ENCODE measurements at places on chromosomes 13 and 19.

GRCh38 chr13:102680133-102680717 lies 14.6 kb downstream of the METTL21C start:
- no peak for DNase-seq

DNA sequence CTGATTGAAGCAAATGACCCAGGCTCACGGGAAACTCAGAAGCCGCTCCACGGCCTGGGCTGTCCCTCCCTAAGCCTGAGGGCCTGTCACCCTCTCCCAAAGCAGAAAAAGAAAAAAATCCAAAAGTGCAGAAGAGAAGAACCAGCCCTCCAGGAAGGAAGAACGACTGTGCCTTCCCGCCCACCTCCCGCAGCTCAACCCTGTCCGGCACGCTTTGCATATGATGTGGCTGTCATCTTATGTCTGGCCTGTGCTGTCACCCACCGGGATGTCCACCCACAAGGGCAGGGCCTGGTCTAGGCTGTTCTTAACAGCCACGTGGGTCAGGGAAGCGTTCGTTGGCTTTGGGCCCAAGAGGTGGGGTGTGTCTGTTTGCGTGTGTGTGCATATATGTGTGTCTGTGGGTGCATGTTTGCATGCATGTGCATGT lies 13.7 kb downstream of the ZBTB7A start:
- no peak for DNase-seq

DNA sequence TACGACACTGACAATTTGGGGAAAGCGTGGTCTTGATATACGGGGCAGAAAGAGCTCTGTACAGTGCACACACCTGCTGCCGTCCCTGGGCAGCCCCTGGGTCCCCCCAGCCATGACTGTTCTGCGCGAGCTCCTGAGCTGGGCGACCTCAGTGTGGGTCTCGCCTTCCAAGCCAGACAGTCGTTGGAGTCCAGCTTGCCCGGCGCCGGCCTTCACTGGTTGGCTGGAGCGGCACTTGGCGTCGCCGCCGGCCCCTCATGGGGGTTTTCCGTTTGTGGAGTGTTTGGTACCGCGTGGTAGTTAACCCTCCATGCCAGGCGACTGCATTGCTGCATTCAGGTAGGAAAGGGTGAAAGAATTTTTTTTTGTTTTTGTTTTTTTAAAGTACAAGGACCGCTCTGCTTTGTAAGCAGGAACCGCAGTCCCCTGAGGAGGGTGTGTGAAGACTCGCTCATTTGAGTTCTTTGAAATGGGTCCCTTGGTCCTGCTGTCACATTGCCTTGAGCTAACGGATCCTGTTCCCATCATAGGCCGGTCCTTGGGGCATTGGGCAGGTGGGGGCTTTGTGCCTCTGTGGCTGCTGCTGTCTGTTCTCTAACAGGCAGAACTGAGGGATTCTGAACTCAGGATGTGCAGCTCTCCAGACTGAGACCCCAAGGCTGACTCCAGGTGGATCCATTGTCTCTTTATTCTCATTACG lies 10.8 kb upstream of the RPS15 start:
- no peak for DNase-seq

- DNase-seq = no peak
These were observed 6.6 kb upstream of the BCL3 start for GRCh38 chr19:44741841-44742329.

GRCh38 chr13:84925443-84925842 lies 873.8 kb downstream of the SLITRK6 start:
- DNase-seq = no peak

DNA sequence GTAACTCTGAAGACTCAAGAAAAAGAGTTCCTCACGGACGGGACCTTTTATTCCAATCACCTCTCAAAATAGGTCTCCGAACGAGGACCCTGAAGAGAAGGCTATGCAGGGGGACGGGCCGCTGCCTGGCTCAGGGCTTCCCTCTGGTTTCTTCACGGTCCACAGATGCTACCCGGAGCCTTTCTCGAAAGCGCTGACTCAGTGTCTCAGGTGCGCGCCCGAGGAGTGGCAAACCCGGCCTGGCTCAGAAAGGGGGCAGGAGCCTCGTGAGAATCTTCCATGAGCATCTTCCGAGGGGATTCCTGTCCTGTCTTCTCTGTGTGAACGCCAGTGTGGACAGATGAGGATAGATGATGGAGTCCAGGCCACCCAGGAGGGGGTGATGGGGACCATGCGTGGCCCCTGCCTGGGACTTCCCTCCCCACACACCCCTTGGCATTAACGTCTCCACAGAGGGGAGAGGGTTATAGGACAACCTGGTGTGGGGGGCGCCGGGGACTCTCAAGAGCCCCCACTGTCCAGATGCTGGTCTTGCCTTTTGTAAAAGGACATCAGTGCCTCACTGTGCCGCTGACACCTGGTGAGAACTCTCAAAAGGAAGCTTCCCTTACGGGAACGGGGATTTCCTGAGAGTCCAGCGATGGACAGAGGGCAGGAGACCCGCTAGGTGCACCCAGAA lies 16.5 kb downstream of the LSM4 start:
- no peak for DNase-seq

- DNase-seq = no peak
These were observed 370.0 kb downstream of the FGF9 start for GRCh38 chr13:22040810-22041364.

- DNase-seq = no peak
These were observed 20.5 kb downstream of the SMARCA4 start for GRCh38 chr19:10981252-10981895.

DNA sequence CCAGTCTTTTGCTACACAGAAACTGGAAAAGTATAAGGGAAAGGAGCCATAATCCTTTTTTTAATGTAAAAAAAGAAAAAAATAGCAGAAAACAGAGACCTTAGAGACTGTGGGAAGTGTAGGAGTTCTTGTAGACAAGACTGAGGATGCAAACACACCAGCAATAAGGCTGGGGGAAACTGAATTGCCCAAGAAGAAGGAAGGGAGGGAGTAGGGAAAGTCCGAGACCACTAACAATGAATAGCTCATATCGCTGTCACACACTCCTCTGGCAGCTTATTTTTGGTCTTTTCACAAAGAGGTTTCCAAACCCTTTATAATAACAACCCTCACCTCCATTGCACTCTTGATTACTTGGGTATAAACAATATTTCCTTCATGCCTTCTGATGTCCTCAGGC lies 952.0 kb downstream of the SLITRK5 start:
- no peak for DNase-seq

GRCh38 chr19:48878196-48879024 lies 6.2 kb downstream of the PPP1R15A start:
- no peak for DNase-seq

DNA sequence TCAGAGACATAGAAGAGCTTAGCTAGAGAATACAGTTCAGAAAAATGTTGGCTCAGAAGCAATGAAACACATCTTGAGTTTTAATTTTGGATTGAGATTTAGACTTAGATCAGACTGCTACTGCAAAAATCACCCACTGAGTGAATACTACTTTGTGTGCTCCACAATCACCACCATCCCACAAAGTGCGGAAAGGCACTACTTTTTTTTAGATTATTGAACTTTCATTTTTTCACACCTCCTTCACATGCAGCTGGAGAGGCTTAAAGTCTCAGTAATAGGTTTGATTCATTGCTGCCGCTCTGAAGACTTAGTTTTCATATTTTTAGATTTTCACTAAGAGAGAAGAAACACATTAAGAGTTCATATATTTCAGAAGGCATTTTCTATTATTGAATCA lies 289.9 kb upstream of the PRR20A start:
- DNase-seq = no peak

DNA sequence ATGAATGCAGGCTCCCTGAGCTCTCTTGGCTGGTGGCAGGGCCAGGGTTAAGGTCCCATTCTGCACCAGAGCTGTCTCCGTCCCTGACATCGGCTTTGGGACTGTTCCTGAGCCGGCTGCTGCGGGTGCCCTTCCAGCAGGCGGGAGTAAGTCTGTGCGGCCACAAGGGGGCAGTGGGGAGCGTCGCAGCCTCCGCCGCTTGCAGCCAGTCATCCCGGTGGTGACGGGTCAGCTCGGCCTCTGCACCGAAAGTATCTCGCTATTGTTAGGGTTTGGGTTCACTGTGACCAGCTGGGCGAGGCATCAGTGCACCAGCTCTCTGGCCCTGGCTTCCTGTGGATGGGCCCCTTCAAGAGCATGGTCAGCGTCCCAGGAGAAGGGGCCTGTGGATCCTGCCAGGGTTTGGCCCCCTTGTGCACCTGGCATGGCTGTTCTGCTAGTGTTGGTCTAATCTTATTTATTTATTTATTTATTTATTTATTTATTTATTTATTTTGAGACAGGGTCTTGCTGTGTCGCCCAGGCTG lies 15.1 kb downstream of the NDUFB7 start:
- DNase-seq = peak; percentile 67

DNA sequence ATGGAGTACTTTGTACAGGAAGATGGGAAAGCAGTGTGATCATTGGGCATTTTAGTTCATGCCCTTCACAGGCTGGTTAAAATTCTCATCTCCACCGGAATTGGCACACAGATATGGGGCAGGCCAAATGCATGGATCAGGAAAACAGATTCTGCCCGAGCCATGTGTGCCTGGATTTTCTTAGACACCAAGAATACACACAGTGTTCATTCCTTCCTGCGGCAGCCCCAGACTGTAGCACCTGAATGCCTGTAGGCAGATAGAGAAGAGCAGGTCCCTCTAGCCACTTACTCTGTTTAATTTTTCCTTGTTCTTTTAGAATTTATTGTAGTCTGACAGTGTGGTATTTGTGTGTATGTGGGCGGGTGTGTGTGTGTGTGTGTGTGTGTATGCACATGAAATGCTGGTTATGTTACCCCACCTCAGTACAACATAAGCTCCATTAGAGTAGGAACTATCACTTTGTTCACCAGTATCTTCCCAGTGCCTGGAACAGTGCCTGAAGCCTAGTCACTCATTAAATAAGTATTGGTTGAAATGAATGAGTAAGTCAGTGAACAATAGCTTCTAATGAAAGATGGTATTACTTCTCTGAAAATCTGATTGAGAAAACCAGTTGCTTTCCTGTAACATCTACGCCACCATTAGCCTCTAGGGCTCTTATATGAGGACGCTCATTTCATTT lies 41.7 kb downstream of the FRY start:
- DNase-seq = no peak

DNA sequence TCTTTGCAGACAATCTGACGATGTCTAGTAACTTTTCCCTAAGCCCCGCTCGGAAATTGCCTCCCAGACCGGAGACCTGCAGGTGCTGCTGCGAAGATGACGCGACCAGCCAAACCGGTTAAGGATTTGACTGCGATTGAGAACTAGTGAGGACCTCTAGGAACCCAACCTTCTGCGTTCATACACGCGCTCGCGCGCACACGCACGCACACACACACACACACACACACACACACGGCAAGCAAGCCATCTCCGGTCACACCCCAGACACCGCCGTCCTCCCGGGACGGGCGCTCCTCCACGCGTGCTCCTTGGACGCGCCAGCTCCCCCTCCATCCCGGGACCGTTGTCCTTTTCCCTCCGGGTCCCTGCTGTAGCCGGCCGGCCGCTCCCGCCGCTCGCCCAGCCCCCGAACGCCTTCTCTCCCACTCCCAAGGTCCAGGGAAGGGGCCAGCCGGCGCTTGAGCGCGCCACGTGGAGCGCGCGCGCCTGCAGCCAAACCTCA lies 1.2 kb downstream of the TBC1D4 start:
- no peak for DNase-seq
